Amniotic stem cell (primary cell): ENCODE measurements at places on chromosomes 11 and 22.

GRCh38 chr22:30413745-30414524, 11.6 kb upstream of the MTFP1 start:
- DNase-seq, result no peak

- DNase-seq, result no peak
These were observed 5.8 kb downstream of the TSPAN4 start for GRCh38 chr11:848380-848931.

DNA sequence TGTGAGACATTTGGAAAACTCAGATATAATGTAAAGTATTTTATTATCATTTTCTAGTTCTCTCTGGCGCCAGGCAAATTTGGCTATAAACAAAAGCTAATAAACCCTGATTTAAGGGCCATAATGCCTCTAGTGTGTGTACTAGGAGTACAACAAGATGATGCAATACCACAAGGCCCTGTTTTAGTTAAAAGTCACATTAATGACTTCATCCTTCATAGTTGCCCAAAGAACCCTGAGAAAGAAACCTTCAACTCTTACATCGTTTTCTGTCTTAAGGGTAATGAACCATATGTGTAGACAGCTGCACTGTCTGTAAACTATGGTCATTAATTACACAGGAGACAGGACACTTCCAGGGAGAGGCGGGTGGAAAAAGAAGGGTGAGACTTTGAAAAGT, 538.4 kb downstream of the FAM181B start:
- DNase-seq, result no peak

GRCh38 chr11:32435152-32435480, 223 bp downstream of the WT1 start:
- no peak for DNase-seq

DNA sequence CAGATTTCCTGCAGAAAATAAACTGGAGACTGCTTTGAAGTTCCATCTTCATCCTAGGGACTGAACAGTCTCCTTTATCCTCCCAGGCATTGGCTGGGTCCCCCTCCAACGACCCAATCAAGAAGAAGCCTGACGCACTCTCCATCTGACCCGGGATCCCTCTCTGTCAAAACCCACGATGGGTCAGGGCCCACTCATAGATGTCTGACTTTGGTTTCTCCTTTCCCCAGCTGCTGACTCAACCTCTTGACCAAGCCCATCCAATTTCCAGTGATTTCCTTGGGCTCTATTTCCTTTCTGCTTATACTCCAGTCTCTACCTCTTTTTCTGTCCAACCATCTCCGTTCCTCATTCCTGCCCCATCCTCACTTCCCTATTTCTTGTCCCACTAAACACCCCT, 189.7 kb downstream of the MIAT start:
- DNase-seq, result no peak

- DNase-seq, result no peak
These were observed 587.1 kb downstream of the SOX6 start for GRCh38 chr11:15769203-15769602.

DNA sequence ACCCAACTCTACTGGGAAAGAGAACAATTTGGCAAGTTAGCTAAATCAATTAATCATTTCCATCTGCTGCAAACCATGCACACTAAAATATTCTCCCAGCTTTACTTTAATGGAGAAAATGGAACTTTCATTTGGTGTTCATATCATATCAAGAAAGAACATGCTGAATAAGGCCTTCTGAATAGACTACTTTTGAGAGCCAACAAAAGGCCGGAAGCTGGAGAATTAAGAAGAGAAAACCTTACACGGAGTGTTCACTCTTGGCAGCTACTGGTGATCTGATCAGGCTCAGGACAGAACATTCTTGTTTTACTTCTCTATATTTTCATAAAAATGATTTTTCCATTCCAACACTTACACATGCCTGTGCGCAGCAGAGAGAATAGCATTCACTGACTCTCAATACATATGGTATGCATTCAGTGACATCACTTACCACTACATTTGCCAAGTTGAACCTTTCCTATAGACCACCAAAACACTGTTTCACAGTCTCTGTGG, 165.3 kb downstream of the TTC28 start:
- no peak for DNase-seq

GRCh38 chr11:43116071-43116470, 195.7 kb upstream of the API5 start:
- no peak for DNase-seq

GRCh38 chr11:32829157-32829679, 509 bp upstream of the PRRG4 start:
- DNase-seq, result no peak

GRCh38 chr11:104852811-104853210, 45.4 kb downstream of the CASP12 start:
- DNase-seq, result no peak

GRCh38 chr11:26700574-26701235, 21.2 kb downstream of the SLC5A12 start:
- no peak for DNase-seq

- DNase-seq, result no peak
These were observed 104.8 kb downstream of the MPPED2 start for GRCh38 chr11:30481330-30481729.

- DNase-seq, result no peak
These were observed 9.2 kb upstream of the MAPK1 start for GRCh38 chr22:21876486-21877176.

GRCh38 chr11:103266167-103266831, 157.1 kb downstream of the DYNC2H1 start:
- no peak for DNase-seq

DNA sequence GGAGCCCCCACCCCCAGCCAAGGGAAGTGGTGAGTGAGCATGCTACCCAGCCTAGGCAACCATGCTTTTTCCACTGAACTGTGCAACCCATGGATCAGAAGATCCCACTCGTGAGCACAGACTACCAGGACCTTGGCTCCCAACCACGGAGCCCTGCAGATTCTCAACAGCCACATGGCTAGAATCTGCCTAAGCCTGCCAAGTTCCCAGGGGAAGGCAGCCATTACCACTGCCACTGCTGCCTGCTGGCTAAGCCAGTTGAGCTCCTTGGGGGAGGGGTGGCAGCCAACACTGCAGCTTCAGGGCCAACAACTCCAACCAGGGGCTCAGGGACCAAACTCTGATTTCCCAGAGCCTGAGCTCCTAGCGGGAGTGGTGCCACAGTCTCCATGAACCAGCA, 195.8 kb downstream of the DLG2 start:
- no peak for DNase-seq

DNA sequence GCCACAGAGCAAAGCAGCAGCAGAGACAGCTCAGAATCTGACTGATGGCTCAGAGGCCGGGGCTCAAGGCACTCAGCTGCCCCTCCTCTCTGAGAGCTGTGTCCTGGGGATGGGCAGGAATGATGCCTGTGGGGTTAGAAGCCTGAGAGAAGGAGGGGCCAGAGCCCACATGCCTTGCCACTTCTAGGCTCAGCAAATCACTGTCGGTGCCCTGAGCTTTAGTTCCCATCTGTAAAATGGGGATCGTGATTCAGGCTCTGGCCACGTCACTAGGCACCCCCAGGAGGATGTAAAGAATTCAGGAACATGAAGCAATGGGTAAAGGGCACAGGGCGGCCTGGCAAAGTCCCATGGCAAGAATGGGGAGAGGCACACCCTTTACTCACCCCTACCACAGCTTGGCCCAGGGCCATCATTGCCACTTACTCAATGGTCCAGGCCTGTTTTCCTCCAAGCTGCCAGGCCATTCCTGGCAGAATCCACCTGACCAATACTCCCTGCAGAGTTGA, 3.4 kb upstream of the CDC42EP2 start:
- DNase-seq, result no peak

DNA sequence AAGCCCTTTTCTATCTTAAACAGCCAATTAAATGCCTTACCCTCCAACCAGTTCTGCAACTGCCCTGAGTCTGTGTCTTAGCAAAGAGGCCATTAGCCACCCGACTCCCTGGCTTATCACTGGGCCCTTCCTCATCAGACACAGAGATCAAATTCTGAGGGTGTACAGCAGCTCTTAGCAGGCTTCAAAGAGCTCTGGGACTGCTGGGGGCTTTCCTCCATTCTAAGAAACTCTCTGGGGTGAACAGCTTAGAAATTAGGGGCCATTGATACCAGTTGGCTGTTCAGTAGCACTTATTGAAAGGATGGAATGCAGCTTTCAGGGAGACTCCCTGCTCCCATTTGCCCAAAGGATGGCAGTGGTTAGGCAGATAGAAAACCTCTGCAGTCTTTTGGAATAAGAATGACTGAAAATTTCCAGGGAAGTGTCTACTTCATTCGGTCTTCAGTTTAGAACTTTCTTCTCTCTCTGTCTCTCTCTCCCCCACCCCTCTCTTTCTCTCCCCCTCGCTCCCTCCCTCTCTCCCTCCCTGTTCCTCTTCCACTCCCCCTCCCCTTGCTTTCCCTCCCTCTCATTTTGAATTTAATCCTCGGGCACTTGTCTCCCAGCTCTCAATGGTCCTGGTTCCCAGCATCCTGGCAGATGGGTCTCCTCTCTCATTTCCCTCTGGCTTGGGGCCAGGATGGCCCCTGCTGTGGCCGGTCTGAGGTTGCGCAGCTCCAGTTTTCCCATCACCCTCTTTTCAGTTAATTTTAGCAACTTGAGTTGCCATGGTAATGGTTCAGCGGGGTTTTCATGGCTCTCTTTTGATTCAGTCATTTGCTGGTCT, 76.4 kb downstream of the COMMD9 start:
- DNase-seq, result no peak

GRCh38 chr11:111604392-111605009, 2.3 kb downstream of the SIK2 start:
- DNase-seq, result no peak

DNA sequence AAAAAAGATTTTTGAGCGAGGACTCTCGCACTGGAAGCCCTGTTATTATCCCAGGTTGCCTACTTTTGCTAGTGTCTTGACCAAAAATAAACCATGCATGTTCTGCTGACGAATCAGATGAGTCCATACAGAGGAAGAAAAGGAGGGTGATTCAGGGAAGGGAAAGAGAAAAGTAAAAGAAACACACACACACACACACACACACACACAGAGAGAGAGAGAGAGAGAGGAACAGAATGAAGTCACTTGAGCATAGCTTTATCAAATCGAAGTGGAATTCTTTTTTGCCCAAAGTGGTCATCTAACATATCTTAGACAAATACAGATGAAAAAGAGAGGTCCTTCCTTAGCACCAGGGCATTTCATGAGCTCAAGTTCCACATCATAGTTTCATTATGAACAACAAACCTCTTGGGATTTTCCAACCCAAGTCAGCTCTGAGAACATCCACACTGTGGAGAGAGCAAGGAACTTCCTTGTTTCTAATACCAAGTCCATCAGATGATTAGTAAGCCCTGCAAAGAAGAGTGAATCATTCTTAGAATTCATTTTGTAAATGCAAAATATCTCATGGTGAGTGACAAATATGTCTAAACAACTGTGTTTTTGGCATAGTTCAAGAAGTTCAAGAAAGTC, 7.7 kb upstream of the MMP12 start:
- no peak for DNase-seq

DNA sequence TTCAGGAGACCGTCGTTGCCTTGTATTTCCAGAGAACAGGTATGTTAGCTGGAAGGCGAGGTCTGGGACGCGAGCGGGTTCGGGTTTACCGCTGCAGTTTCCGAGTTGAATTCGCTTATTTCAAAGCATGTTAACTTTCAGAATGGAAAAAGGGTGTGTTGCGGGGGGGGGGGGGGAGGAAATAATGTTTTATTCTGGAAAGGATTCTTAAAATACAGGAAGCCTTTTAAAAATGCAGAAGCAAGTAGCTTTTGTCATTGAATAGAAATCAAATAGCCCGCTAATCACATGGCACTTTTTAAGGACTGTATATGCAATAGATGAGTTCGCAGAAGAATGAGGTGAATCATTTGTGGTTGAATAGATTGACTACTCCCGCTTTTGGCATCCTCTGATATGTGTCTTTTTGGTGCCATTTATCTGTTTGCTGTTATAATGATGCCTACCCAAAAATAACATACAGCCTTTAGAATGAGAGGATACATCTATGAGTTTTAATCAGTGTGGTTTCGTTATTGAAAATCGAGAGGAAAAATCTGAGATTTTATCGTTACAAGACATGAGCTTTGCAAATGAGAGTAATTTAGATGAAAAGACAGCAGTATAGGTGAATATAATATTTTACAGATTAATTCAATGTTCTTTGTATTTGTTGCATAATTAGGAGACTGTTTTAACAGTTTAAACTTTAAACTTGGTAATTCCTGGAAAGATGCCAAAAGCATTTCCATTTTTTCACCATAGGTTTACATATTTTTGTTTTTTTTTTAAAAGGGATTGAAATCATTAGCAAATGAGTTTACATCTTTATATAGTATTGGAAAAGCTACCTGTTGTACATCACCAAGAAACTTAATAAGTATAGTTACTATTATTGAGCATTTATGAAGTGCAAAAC, 1.7 kb downstream of the PDE3B start:
- no peak for DNase-seq

DNA sequence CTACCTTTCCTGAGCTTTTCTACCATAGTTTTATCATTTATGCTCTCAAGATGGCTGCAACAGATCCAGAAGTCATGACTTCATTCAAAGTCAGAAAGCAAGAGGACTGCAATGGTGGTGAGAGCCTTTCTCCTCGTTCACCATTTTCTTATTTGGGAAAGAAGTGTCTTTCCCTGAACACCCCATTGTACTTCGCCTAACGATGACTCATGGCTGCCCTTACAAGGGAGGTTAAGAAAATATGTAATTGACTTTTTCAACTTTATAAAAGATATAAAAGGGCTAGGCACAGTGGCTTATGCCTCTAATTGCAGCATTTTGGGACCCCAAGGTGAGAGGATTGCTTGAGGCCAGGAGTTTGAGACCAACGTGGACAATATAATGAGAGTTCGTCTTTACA, 541.7 kb downstream of the METTL15 start:
- DNase-seq, result no peak

DNA sequence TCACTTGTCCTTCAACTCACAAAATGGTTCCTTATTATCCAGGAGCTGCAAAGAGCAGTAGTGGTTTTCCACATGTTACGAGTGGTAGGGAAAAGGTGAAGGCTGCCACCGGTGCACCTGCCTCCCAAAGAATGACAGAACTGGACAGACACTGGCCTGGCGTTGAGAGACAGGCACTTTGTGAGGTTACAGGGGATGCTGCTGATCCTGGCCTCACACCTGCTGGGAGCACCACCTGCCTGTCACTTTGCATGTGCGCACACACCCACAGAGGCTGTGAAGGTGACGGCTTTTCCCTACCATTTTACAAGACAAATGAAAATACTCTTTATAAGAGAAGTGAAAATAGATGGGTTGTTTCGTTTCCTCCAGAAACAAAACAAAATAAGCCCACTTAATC, 175.3 kb upstream of the B3GAT1 start:
- no peak for DNase-seq

DNA sequence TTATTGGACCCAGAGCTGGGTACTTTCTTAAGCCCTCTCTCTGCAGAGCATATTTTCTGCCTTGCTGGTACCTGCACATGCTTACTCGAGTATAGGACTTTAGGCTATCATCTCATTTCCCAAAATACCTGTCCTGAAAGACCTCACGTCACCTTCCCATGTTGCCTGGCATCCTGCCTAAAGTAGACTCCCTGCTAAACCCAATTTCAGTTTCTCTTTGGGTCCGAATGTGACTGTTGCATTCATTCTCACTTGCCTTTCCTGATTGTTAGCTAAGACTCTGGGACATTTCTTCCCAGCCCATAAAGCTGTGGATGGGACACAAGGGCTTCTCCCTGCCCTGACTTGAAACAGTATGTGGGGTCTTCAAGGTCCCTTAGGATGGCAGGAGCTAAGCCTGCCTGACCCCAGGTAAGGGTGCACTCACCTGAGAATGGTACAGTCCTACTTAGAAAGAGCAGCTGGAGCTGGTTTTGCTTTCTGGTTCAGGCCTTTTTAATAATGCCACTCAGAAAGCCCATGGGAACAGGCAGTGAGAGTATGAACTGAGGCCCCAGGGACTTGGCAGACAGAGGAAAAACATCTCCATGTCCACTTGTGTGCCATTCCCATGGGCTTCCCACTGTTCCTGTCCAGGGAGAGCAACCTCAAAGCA, 12.9 kb downstream of the OR51E2 start:
- no peak for DNase-seq
